ENCODE measurements at places on chromosomes 13 and 19. TPM values are rescaled to one million over a fixed set of nuclear protein-coding genes. Genes with fewer than 3 reads are reported as not detected.

PODNL1 gene
- 1.4 TPM for polyA plus RNA-seq

DNA sequence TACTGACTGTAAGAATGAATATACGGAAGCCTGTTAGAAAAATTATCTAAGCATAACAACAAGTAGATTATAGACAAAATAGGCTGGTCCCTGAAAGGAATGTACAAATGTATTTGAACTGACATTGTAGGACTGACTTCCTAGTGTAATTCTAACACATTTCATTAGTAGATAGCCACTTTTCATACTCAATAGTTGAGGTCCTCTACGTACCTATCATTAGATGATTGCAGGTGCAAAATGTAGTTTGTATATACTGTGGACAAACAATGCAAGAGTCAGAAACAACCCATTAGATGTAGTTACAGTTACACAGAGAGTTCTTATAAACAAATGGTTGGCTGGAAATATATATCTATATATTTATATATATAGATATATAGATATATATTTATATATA lies 402.3 kb upstream of the SLITRK6 start:
- no peak for DNase-seq

DNA sequence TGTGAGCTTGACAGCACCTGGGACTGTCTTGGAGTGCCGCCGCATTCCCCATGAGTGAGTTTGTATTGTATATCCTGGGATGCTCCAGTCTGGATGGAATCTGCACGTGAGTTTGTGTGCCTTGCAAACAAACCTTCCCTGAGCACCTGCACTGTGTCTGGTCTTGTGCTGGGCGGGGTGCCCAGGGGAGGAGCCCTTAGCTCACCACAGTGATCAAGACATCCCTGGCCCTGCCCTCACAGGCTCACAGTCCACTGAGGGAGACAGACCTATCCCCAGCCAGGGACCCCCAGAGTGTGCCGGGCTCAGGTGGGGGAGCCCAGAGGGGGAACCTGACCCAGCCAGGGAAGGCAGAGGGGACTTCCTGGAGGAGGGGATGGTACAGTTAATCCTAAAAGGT lies 1.7 kb upstream of the BCAM start:
- no peak for DNase-seq

TMEM255B gene
- 7.1 TPM for polyA plus RNA-seq

GRCh38 chr19:29497241-29497640 lies 28.6 kb upstream of the VSTM2B start:
- no peak for DNase-seq

GRCh38 chr13:113991191-113991669 lies 17.4 kb upstream of the C13orf46 start:
- no peak for DNase-seq

MVB12A gene
- polyA plus RNA-seq = 87.5 TPM

Data from renal pelvis (tissue), 12 donors.